ENCODE measurements at places on chromosomes 3 and 15. TPM values are rescaled to one million over a fixed set of nuclear protein-coding genes. Genes with fewer than 3 reads are reported as not detected.

The HCLS1 gene
- 9.6 TPM for total RNA-seq

The P4HTM gene
- total RNA-seq = 25.1 TPM

The NTRK3 gene
- total RNA-seq = 3.2 TPM

DNA sequence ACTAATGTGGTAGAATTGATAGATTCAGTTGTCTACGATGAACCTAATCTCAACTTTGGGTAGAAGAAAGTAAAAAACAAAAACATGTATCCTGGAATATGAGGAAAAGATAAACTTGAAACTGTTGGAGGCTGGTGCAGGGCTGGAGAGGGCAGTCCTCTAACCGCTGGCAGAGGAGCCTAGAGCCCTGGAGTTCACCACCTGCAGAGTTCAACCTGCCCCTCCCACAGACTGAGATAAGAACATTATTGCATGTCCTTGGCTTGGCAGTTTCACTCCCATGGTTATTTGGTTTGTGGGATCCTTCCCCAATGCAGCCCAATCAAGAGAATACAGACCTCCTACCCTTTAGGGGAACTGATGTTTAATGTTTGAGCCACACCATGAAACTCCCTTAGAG lies 53.2 kb upstream of the GATM start:
- no peak for DNase-seq

- DNase-seq = no peak
Measured at GRCh38 chr3:30628205-30628900, 22.0 kb downstream of the TGFBR2 start.

GRCh38 chr15:66563126-66563525 lies 2.7 kb downstream of the LCTL start:
- DNase-seq = no peak

DNA sequence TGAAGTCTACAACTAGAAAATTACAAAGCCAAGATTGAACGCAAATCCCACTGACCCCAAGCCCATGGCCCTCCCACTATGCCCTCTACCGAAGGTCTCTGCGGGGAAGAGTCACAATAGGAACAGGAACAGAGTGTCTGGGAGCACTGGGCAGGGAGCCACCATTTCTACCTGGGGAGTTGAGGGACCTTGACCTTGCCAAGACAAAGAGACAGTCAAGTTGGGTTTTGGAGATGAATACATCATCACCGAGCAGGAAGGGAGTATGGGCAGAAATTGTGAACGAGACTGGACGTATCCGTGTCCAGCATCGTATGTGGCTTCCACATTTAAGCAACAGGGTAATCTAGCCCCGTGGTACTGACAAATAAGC lies 30.8 kb upstream of the BFSP2 start:
- DNase-seq = no peak

DNA sequence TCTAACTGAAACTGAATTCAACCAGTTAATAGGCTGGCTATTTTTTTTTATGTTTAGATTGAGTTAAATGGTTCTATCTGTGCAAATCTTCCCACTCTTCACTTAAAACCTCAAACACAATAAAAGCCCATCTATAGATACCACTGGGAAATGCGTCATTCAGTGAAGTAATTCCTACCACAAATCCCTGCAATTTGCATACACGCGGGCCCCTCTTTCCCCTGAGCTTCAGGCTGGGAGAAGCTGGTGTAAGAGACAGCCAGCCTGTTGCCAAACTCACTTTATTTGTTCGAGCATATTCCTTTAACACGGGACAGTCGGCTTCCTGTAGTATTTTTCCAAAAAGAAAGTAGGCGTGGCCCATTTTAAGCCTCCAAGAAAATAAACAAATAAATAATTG lies 26.0 kb upstream of the MCTP2 start:
- DNase-seq = no peak

GRCh38 chr3:60998858-60999257 lies 252.4 kb downstream of the FHIT start:
- no peak for DNase-seq

DNA sequence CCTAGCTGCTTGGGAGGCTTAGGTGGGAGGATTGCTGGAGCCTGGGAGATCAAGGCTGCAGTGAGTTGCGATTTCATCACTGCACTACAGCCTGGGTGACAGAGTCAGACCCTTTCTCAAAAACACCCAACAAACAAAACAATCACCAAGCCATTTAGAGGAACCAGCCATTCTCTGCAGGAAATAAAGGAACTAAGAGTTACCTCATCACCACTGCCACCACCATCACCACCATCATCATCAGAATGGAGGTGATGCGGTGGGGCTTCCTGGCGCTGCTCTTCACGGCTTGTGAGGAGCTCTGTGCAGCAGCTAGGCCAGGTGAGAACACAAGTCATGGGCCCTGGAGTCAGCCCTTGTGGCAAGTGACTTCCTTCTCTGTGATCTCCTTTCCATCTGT lies 37.7 kb upstream of the KLHL25 start:
- no peak for DNase-seq

All from Right ventricle myocardium superior (tissue), 1 donor.